ENCODE measurements at places on chromosomes 5 and 9.

GRCh38 chr5:97037819-97038218 is 101.9 kb downstream of the LNPEP start:
- DNase-seq, result no peak

- DNase-seq, result no peak
Measured at GRCh38 chr5:177447066-177447610, 524 bp downstream of the PRR7 start.

DNA sequence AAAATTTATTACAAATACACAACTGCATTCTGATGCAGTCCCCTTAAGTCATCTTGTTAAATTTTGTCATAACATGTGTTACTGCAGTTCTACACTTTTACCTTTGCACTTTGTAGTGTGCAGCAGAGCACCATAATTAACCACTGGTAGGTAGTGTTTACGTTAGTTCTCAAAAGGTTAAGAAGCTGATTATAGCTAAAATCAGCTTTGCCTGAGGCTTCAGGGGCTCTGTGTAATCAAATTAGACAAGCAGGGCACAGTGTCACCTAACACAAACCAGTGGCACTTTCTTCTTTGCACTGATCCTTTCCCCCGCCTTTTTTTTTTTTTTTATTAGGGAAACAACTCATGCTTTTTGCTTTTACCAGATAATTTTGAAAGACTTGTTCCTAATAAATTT is 26.1 kb downstream of the POU5F2 start:
- DNase-seq, result no peak

GRCh38 chr9:109401169-109401989 is 80.5 kb upstream of the EPB41L4B start:
- DNase-seq, result no peak

- DNase-seq, result no peak
Measured at GRCh38 chr5:57102905-57103255, 71.0 kb upstream of the GPBP1 start.

GRCh38 chr9:87359264-87359663 is 138.4 kb upstream of the DAPK1 start:
- DNase-seq, result no peak

- DNase-seq, result no peak
Measured at GRCh38 chr9:107024193-107024592, 161.2 kb downstream of the ZNF462 start.

DNA sequence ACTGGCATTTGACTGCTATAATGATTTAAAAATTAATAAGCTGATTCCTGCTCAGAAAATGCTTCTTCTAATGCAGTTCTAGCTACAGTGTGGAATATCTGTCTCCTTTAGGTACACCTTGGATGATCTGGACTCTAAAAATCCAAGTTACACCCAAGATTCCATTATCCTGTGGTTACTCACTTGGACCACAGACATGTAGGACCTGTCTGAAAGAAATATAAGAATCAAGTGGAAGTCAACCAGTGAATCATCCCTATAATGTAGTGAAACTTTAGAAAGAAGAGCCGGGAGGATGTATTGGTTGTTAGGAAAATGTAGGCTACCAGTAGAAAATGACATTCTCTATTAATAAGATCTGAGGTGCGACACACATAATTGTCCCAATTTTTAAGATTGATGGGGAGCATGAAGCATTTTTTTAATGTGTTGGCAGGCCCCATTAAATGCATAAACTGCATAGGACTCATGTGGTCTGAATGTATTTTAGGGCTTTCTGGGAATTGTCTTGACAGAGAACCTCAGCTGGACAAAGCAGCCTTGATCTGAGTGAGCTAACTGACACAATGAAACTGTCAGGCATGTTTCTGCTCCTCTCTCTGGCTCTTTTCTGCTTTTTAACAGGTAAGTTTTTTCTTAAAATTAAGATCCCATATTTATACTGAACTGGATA is at the start of gene SPINK6:
TSS of gene SPINK6 (plus strand) at position 512 of the 673 bp plus-strand sequence. CDS start at position 567, 55 bp downstream.
- DNase-seq, result no peak

DNA sequence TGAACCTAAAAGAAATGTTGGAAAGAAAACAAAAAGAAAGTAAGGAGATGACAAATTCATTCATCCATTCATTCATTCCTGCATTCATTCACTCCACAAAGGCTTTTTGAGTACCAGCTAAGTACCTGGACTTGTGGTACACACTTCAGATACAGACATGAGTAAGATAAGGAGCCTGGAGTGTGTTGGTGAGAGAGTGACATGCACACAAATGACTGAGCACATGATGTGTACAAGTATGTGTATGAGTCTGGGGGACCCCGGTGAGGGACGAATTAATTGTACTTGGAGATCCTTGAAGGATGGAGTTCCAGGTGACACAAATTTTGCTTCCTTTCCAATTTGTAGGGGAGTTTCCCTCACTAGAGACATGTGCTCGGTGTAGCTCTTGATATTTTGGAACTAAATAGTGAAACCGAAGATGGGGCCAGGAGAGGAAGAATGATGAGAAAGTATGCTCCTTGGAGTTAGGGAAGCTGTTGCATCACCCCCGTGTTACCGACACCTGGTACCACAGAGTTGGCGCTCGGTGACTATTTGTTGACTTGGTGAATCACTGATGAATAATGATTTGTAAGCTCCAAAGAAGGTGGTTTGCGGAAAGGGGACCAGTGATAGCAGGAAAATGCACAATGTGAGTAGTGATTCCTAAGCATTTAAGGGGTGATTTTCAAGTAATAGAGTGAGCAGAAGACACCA is 509.8 kb downstream of the CCDC171 start:
- no peak for DNase-seq

DNA sequence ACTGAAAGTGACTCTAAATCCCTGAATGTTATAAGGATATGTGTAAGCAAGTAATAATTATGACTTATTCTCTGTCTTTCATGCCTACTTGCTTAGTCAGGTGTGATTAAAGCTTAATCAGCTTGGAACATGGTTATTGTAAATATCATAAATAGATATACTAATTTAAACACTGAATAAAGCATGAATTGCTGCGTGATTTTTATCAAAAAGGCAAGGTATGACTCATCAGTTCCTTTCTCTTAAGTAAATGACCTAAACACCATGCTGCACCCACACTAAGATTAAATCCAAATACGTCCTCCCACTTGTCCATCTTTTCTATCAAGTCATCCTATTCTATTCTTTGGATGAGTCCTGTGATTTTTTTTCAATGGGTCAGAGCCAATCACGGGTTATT is 124.6 kb upstream of the MTAP start:
- no peak for DNase-seq

DNA sequence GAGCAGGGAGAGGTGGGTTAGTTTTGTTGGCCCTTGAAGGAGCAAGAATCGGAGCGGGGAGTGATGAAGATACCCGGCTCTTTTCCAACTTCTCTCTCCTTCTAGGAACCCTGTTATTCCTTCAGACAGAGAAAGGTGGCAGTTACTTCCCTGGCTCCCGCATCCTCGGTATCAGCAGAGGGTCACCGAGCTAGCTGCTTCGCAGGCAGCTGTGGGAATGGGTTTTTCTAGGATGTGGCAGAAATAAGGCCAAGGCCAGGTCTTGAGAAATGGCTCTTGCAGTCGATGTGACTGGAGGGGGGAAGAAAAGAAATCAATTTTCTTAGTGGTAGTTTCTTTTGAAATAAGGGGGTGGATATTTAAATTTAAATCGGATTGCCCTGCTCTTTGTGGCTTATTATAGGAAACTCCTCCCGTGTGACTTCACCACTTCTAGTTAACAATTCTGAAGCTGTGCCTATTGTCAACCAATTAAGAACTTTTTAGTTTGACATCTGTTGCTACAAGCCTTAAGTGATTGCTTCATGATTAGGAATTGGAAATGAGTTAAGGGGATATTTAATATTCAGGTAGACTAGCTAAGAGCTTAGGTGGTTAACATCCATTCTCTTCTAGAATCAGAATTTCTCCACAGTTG is 1.4 kb downstream of the SAP30L start:
- no peak for DNase-seq

- no peak for DNase-seq
Measured at GRCh38 chr5:117863586-117864296, 1124.6 kb downstream of the DTWD2 start.

DNA sequence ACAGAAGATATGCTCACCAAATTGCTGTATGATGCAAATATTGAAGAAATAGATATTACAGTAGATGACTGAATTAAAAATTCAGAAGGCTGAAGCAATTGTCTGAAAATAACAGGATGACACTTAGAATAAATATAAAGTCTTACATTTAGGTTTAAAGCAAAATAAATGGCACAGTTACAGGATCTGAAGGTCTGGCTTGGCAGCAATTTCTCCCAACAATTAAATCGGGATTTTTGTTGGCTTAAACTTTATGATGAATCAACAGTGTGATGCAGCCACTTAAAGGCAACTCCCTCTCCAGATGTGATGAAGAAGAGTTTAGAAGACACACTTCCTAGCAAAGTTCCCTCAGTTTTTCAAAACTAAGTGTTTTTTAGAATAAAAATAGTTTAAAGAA is 80.5 kb downstream of the NREP start:
- no peak for DNase-seq

- DNase-seq, result no peak
Measured at GRCh38 chr5:131640043-131640856, 5.2 kb upstream of the RAPGEF6 start.

DNA sequence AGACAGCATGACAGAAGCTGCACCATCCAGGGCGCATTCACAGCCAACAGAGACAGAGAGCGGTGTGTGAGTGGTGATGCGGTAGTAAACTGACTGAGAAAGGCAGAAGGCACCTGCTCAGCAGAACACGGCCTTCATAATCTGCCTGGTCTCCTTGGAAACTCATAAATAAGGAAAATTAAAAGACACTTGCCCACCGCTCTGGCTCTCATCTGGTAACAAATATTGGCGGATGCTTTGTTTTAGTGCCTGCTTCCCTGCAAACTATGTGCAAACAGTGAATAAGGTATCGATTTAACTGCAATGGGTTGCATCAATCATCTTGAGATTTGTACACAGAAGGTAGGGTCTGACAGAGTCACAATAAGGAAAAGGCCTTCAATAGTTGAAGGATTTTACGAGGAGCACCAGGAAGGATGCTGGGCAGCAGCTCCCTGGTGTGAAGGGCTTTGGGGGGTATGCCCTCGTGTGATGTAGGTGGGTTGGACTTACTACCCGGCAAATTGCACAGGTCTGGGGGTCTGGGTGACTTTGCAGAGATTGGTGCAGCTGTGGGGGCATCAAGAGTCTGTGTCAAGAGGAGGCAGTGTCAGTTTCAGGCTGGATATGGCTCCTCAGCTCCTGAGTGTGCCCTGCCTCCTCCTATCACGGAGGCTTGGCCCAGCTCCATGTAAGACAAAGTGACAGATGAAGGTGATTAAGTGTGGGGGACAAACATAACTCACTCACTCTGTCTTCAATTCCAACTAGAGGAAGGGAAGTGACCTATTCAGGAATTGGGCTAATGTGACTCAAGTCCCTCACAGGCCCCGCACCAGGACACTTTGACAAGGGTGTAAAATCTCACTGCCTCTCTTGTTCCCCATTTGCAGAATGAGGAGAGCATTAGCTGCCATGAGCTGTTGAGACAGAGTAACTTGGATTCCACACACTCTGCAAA is 166.7 kb downstream of the ICE1 start:
- no peak for DNase-seq

GRCh38 chr9:72309364-72310133 is 55.5 kb downstream of the ZFAND5 start:
- DNase-seq, result no peak

GRCh38 chr5:82922086-82922734 is 155.0 kb downstream of the TMEM167A start:
- no peak for DNase-seq

- DNase-seq, result no peak
Measured at GRCh38 chr5:95035891-95036685, 248.8 kb downstream of the MCTP1 start.

DNA sequence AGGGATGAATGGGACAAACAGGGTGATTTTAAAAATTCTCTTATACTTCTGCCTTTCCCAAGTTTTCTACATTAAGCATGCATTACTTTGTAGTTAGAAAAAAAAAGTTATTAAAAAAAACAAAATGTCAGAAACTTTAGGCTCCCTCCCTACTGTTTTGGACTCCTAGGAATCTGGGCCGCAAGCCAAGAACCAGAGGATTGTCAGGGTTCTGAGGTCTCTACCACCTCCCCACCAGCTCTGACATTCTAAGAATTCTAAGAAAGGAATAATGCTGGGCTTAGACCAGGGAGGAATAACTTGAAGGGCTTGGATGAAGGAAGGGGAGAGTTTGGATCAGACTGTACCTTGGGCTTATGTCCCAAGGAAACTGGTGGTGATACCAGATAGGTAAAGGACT is 1.1 kb upstream of the ARHGEF39 start:
- no peak for DNase-seq

DNA sequence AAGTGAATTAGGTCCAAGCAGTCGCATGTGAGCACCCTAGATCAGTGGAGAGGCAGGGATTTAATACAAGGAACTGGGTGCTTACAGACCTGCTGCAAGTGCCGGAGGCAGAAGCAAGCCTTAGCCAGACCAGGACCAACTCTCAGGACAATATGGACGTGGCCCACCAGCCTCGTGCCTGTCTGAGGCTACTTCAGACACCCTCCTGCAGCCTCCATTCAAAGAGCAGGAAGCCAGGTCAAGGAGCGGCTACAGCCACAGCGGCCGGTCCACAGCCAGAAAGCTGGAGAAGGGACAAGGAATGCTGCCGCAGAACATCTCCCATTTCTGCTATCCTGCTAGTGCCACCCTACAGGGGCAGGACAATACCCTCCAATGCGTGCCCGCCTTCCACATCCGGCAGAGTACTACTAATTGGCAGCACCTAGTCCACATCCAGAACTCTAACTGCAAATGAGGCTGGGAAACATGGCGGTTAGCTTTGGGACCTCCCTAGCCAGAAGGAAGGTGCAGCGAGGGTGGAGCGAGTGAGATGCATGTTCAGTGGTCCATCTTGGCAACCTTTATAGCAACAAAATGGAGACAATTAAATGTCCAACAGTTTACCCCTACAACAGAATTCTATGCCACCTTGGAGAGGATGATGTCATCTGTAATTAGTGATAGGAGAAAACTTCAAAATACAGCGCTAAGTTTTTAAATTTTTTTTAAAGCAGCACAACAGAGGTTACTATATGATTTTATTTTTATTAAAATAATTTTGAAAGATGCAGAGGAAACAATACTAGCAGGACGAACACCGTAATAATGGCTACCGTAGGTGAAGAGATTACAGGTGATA is 1.0 kb upstream of the ALDH1B1 start:
- DNase-seq, result no peak

DNA sequence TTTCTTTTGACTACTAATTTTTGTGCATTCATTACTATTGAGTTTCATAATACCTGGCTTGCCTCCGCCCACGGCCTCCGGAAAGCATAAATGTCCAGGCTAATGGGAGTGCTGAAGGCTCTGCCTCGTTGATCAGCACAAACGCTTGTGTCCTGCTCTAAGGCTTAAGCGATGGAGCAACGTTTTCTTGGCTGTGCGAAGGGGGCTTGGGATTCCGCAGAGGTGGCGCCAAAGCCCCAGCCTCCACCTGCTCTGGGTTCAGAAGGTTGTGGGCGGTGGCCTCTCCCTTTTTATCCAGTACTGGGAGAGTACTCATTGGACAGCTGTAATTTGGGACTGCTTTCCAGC is 19.7 kb downstream of the ANXA2R start:
- no peak for DNase-seq
